ENCODE measurements at places on chromosomes 2 and 18.
A peak's percentile ranks its signal among the peaks of the same experiment; 100 is the strongest.

GRCh38 chr2:190513877-190514276, 20.6 kb downstream of the NEMP2 start:
- DNase-seq: no peak

DNA sequence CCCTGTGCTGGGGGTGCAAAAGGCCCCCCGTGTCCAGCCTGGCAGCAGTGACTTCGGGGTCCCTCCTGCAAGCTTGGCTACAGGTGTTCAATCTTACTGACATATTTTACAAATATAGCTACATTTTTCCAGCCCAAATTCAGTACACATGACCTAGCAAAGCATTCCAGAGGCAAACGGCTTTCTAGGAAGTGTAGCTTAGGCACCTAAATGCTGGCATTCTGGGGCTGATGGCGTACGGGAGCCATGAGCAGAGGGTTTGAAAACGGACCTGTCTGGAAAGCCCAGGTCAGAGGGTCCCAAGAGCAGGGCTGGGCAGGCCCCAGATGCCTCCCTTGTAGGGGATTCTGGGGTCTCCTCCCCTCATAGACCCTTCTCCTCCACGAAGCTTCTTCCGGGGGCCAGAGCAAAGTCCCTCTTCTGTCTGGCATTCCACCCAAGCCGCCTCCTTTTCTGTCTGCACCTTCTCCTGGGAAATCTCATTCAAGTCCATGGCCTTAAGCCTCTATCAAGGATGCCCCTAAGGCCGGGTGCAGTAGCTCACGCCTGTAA, 63.3 kb upstream of the ASAP2 start:
- DNase-seq: no peak

GRCh38 chr18:49495076-49495475, 8.0 kb upstream of the C18orf32 start:
- no peak for DNase-seq

- DNase-seq: no peak
Observed at GRCh38 chr2:134446383-134447017, 192.6 kb downstream of the MGAT5 start.

DNA sequence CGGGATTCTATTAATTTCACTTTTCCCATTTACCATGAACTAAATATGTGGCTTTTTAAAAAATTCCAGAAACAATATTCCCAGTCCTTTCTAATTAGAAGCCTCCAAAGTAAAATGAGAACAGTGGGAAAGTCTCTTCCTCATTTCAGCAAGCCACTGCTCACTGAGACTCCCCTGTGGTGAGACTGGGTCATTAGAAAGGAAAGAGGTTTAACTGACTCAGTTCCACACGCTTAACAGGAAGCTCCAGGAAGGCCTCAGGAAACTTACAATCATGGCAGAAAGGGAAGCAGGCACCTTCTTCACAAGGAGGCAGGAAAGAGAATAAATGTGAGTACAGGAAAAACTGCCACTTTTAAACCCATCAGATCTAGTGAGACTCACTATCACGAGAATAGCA, 258.9 kb upstream of the CHAC2 start:
- no peak for DNase-seq

GRCh38 chr2:148049284-148049683, 28.4 kb downstream of the MBD5 start:
- no peak for DNase-seq

GRCh38 chr2:23904692-23905091, 22.2 kb downstream of the ATAD2B start:
- no peak for DNase-seq

DNA sequence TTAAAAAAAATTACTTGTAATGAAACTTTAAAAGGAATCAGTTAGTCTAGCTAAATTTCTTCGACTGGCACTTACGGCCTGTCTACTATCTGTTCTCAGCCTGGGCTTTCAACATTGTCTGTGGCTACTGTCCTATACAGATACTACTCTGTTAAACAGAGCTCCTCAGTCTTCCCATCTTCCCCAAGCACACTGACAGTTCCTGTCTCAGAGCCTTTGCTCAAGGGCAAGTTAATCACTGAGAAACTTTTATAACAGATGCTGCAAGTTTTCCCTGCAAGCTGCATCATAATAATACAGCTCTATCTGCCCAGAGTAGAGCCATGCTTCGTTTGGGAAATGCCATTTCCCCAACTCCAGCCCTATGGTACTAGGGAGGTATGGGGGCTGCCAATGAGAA, 11.3 kb upstream of the YPEL5 start:
- no peak for DNase-seq

GRCh38 chr2:137348301-137348700, 583.0 kb downstream of the THSD7B start:
- no peak for DNase-seq

- DNase-seq: no peak
Observed at GRCh38 chr2:153354377-153354776, 124.2 kb downstream of the RPRM start.

DNA sequence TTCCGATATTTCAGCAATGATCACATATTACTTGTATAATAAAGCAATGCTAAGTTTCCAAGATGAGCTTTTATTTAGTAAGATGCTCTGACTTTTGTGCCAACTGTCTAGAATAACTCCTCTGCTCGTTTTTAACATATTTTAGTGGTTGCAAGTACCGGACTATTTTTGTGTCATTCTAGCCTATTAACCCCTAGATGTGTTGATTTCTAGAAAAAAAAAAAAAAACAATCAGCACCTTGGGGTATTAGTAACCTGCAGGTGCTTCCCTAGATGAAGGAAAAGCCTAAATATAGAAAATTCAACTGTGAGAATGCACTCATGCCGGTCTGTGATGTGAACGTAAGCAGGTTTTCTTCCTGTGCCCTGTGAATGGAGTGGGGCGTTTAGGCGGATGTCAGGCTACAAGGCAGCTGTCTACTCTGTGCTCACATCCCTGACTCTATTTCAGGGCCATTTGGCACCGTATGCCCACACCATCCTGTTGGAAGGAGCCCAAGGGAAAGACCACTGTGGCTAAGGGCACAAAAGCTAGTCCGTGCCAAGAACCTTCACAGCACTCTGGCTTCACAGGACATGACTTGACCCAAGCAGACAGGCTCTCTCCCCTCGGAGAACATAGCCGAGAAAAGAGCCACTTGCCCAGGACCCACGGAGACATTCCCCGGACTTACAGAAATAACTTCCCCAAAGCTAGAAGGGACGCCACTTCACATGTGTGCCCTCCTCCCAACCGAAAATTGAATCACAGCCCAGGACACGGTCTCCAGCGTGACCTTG, 60.9 kb upstream of the AGAP1 start:
- DNase-seq: peak; percentile 54

DNA sequence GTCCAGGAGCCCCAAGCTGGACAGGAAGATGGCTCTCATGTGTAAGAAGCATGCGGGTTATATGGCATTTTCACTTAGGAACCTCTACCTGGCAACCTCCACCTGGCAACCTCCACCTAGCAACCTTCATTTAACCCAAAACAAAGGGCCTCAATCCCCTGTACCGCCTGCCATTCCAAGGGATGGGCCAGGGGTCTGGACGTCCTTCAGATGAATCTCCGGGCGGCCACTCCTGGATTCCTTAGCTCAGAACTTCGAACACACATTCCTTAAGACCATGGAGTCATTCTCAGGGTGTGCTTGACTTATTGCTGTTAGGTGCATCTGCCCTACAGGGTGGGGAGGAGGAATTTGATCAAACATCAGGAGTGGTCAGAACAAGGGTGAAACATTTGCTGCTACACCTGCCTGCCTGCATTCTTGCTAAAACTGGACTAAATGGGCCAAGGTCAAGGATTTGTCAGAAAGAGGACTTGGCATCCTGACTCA, 277.6 kb downstream of the PHLPP1 start:
- no peak for DNase-seq
